Activated CD4-positive, alpha-beta T cell treated with anti-CD3 and anti-CD28 coated beads for 4 hours (primary cell): ENCODE measurements at places on chromosomes 7 and 10.

- DNase-seq, result no peak
Observed at GRCh38 chr7:152467225-152467624, 31.4 kb upstream of the KMT2C start.

GRCh38 chr10:2944788-2945187 is 122.6 kb upstream of the PFKP start:
- DNase-seq, result no peak

GRCh38 chr10:92695679-92696605 is 6.2 kb downstream of the HHEX start:
- no peak for DNase-seq

DNA sequence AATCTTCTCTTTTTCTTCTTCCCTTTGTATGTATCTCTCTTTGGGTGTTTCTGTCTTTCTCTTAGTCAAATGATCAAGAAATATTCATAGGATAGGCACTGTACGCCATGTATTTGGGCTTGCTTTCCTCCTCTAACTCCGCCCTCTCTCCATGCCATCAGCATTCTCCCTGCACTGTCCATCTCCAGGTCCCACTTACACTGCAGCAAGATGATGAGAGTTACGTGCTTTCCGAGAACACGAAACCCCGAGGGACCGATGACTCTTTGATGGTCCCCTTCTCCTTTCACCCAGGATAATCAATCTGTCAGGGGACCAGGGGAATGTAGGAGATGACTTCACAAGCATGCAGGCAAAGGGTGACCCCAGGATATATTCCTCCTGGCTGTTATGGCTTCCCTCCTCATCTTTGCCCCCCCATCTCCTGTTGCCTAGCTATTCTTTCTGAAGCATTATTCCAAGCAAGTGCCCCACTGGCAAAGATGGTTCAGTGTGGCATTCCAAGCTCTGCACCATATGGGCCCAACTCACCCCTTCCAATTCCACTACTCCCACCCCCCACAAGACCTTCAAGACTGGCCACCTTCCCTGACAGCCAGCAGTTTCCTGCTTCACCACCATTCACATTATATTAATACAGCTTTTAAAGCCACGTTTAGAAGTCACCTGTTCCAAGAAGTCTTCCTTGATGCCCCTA is 40.0 kb downstream of the HIF1AN start:
- DNase-seq, result no peak

- no peak for DNase-seq
Observed at GRCh38 chr7:104552102-104552501, 223.7 kb downstream of the LHFPL3 start.

DNA sequence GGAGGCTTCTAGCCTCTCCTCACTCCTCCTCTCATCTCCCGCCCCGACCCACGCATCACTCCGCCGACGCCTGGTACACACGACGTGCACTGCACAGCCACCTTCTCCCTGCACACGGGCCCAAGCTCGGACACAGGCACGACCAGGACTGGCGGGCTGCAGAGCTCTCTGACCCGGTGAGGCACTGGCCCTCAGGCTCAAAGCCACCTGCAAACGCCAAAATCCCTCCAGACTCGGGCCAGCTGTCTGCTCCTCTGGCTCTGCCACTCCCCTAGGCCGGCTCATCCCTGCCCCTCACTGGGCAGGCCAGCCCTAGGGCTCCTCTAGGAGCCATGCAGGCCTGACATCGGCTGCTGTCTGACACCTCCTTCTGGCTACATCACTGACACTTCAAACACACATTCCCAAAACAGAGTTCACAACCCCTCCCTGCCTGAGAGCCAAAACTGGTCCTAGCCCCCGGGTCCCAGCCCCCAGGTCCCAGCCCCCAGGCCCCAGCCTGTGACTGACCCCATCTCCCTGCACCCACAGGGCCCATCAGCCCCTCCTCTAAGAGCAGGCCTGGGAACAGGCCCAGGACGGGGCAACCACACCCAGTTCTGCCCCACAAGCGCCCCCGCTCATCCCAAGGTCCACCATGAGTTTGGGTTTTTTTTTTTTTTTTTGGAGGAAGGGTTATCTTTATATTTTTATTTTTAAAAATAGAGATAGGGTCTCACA is 35.1 kb downstream of the MAD1L1 start:
- DNase-seq, result no peak

DNA sequence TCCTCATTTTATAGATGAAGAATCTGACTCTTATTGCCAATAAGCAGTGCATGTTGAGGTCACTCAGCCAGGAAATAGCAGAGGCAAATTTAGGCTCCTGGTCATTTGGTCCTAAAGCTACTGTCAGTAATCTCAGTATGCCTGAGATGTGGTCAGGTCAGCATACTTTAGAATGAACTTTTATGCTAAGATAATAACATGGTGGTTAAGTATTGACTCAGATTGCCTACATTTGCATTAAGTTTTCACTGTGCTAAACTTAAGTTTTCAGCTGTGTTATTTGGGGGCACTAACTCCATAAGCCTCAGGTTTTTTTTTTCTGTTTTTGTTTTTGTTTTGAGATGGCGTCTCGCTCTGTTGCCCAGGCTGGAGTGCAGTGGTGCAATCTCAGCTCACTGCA is 35.9 kb upstream of the CCSER2 start:
- no peak for DNase-seq

DNA sequence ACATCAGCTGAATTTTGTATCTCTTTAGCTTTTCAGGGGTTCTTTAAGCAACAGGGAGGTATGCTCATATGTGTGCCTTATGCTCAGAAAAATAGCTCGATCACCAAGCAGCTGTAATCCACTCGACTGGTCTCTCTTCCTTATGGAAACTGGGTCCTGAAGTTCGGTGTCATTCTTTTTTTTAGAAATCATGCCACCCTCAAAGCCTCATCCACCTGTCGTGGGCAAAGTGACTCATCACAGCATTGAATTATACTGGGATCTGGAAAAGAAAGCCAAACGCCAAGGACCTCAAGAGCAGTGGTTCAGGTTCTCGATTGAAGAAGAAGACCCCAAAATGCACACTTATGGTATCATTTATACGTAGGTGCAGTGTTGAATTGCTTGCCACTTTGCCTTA is 83.6 kb downstream of the FANK1 start:
- no peak for DNase-seq

GRCh38 chr7:16791905-16792698 is 12.7 kb downstream of the AGR2 start:
- no peak for DNase-seq

- no peak for DNase-seq
Observed at GRCh38 chr10:20622531-20623211, 274.4 kb downstream of the NEBL start.

- no peak for DNase-seq
Observed at GRCh38 chr7:135704074-135704473, 23.9 kb downstream of the SLC13A4 start.

GRCh38 chr7:47379629-47380324 is 202.1 kb downstream of the TNS3 start:
- no peak for DNase-seq

- no peak for DNase-seq
Observed at GRCh38 chr10:113576852-113577251, 24.0 kb downstream of the HABP2 start.

DNA sequence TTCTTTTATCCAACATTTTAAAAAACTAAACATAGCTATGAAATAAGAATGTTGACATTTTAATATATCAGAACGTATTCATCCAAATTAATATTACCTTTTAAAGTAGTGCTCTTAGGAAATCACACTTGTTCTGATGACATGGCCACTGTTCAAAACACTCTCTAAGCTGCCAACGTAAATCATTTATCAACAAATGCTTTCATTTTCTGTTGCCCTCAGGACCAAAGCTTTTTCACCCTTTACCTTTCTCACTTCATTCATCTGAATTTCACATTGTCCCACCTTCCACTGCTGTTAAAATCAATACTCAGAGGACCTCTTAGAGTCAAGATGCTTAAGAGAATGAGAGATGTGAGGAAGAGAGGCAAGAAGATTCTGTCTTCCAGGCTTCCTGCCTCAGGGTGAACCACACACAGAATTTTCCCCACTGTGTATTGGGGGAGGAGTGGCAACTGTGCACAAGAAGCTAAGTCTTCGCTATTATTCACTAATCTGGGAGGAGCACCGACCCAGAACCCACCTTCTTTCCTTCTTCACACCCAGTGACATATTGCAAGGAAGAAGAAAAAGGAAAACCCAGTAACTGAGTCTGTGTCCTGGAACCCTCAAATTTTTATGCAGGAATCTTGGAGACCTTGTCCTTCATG is 21.0 kb downstream of the HIBADH start:
- DNase-seq, result no peak

DNA sequence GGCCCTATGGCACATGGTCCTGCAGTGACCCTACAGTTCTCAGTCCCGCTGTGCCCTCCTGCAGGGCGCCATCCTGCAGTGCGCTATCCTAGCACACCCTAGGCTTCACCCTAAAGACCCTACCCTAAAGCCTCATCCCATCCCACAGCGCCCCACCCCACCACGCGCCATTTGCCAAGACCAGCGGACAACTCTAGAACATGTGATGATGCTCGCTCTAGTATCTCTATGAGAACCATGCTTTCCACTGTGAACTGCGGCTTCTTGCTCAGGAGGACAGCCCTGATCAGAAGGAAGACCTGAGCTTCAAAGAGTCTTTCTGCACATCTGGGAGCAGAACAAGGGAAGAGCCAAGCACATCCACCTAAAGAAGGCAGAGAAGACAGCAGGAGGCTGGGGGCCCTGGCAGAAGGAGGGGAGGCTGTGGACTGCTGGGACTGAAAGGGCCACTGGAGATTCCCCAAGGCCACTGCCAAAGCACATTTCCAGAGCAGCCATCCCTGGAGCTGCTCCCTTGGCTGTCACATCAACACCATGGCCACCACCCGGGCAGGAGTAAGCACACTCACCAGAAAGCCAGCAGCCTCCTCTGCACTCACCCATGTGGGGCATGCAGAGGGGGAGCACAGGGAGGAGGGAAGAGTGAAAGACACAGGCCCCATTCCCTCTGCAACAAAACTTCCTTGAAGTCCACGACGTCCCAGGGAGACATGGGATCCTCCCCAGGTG is 134.1 kb downstream of the TNS3 start:
- no peak for DNase-seq

DNA sequence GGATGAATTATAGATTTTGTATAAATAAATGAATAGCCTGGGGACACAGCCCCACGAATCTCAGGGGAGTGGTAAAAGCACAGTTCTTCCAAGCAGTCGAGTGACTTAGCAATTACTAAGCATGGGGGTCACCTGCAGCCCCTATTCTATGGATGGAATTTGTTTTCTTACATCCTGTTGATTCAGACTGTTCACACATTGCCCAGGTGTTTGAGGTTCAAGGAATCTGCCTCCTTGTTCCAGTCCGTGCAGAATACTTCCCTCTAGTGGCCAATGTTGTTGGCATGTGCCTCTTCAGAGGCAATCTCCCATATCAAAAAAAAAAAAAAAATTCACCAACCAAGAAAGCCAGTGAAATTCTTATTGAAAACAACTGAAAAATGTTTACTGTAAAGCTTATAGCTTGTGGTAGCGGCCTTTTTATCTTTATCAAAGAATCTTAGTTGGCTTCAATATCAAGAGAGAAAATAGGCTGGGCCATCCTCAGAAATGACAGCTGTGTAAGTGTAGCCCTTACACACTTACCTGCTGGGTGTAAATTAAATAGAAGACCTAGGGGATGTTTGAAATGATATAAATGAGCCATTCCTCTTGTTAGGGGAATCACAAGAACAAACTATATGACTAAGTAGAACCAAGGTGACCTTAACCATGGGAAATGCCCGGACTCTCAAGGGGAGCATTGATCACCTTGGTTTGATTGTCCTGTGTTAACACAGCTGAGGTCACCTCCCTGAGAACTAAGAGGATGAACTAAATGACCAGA is 7.8 kb downstream of the LIPM start:
- peak; percentile 32 for DNase-seq

DNA sequence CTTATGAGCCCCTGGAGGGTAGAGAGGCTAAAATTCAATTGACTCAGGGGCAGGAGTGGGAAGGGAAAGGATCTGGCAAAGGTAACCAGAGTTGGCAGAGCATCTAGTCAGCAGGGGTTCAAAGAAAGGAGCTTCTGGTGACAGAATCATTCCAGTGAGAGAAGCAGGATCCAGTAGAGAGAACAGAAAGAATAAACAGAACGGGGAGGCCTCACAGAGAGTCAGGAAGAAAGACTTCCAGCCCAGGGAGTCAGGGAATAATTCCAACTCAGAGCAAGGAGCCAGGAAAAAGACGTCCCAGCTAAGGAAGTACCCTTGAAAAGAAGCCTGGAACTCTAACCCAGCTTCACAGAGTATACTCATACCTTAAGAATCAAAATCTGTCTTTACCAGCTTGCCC is 66.6 kb upstream of the CPXM2 start:
- no peak for DNase-seq

DNA sequence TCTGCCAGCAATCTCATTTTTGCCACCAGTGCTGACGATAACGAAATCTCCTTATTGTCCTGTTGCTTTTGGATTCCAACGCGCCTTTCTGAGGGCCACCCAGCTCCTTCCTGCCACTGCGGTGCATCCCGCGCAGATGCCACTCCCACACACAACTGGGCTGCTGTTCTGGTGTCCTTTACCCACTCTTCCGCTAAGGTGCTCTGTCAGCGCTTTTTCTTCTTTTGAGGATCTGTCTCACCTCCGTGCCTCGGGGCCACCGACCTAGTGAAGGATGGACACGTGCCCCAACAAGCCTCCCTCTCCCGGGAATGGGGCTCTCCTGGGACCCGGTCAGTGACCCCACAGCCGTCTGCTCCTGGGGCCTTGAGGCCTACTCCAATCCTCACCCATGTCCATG is 314.3 kb upstream of the COBL start:
- no peak for DNase-seq

DNA sequence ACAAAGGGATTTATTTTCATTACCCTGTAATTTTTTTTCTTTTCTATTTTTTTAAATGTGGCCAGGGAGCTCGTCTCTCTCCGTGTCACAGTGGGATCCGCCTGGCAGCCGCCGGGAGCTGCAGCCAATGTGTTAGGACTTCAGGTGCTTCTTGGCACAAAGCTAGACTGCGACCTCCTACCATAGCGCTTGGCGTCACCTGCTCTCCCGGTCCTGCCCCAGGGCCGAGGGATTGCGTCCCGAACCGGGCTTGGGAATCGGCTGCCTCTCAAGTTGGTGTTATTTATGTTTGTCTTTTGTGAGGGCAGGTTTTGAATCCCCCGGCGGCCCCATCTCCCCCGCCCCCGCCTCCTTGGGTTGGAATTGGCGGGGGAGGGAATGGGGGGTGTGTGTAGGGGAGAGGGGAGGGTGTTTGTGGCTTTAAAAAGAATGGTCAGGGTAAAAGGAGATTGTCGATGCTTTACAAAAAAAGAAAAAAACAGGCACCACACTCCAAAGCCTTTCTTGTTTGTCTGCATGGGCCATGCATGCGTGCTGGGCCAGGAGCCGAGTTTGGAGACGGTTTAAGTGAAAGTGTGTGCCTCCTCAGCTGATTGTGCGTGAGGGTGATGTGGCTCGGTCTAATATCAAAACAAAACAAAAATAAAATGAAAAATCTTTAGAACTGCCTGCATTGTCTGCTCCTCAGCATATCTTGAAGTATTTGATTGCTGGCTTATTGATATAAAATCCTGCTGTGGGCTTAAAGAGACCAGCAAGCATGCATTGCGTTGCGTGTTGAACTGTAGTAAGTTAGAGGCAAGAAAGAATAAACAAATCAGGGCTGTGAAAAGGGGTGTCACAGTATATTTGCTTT is 1.2 kb downstream of the PPP1R9A start:
- DNase-seq, result no peak

- no peak for DNase-seq
Observed at GRCh38 chr7:37540917-37541316, 92.3 kb upstream of the ELMO1 start.
